CD4-positive, alpha-beta T cell treated with Interleukin-17A for 4 hours (primary cell): ENCODE measurements at places on chromosomes 6 and 20.

- DNase-seq, result no peak
Observed at GRCh38 chr6:87806635-87807034, 104.6 kb upstream of the AKIRIN2 start.

DNA sequence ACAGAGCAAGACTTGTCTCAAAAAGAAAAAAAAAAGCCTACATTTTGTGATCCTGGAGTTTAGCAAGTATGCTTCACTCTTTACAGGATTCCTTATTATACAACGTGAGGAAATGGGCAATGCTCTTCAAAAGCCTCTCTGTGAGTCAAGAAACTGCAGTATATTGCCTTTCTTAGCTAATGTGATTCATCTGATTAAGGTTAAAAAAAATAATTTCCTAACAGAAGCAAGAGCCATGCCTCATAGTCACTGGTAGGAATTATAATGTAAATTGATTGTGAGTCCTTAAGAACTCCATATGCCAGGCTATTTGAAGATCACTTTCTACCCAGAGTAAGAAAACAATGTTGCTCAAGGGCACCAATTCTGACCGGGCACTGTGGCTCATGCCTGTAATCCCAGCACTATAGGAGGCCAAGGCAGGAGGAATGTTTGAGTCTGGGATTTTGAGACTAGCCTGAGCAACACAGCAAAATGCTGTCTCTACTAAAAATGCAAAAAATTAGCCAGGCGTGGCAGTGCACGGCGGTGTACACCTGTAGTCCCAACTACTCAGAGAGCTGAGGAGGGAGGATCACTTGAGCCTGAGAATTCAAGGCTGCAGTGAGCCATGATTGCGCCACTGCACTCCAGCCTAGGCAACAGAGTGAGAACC is 43.3 kb downstream of the SLC26A8 start:
- DNase-seq, result no peak

DNA sequence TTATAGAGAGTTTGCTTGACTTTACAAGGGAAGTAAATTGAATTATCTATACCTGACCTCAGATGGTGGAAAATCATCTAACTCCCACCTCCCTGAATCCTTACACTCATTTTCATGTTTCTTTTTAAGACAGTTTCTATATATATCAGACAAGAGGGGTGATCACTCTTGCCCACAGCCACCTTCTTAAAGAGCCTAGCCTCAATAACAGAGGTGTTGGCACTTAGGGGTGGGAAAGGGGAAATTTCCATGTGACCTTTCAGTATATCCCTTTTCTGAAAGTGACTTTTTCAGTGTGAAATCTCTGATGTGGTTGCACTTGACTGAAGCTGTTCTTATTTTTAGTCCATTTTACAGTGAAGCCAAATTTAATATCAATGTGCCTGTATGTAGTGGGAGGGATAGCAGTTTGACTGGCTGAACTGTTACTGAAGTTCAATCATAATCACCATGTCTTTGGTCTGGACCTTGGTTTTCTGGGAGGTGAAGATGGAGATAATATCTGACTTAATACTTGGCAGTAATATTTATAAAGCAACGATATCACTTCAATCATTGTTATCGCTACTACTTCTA is 141.3 kb downstream of the MAP3K7 start:
- DNase-seq, result no peak

DNA sequence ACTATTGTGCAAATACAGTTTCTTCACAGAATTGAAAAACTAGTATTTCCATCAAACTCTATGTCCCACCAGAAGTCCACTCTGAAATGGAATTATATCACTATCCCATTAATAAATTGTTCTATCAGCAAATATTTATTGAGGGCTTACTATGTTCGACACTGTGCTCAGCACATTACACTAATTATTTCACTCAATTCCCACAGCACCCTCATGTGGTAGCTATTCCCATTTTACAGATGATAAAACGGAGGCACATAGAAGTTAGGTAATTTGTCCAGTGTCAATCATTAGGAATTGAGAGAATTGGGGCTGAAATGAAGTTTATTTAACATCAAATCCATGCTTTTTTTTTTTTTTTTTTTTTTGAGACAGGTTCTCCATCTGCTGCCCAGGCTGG is 52.5 kb downstream of the MKKS start:
- DNase-seq, result no peak

DNA sequence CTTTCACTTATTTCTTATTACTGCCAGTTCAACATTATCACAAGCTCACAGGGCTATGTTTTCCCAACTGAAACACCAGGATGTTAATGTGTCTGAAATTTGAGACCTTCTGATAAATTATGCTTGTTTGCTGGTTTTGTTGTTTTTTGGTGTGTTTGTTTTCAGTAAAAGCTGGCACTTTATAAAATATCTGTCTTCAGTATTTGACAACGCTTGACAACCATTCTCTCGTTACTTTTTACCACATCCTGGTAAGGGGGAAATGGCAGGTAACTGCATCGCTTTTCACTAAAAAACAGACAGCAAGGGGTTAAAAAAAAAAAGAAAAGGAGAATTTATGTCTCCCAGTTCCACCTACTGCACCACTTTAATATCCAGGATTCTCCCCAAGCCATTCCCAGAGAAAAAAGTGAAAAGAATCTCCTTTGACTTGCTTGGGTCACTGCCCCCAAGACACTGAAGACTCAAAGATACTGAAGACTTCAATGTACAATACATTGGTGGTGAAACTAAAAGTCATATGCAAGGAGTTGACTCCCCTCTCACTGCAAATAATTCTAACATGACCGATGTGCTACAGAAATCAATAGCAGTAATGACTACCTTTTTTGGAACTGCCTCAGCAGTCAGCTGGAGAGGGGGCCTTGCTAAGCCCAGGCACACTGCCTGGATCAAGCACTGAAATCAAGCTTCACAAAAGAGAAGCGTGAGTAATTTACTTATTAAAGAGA is 88.9 kb downstream of the HIVEP2 start:
- DNase-seq, result peak; percentile 43

- DNase-seq, result no peak
Observed at GRCh38 chr6:25485821-25486534, 166.0 kb upstream of the SCGN start.

DNA sequence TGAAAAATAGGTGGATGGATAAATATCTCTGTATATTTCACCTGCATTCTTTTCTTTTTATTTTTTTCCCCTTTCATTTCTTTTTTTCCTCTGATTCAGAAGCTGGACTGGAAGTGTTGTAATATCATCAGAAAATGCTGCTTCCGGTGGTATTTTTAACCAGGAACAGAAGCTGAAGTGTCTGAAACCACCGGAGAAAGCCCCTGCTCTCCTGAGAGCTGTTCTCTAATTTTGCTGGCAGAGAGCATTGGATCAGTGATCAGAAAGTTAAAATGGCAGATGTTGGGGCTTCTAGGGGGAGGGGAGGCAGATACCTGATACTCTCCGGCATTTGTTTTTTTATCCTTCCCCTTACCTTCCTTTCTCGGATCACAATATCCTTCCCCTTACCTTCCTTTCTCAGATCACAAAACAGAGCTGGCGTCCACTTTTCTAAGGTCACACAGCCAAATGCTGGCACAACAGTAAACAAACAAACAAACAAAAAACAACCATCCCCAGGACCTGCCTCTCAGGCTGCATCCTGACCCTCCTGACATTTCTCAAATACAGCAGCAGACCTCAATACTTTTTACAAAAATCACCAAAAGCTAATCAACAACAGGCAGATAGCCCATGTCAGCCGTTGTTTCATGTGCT is 143.2 kb upstream of the ZNF217 start:
- peak; percentile 15 for DNase-seq

GRCh38 chr20:59836767-59837166 is 96.7 kb downstream of the SYCP2 start:
- no peak for DNase-seq

DNA sequence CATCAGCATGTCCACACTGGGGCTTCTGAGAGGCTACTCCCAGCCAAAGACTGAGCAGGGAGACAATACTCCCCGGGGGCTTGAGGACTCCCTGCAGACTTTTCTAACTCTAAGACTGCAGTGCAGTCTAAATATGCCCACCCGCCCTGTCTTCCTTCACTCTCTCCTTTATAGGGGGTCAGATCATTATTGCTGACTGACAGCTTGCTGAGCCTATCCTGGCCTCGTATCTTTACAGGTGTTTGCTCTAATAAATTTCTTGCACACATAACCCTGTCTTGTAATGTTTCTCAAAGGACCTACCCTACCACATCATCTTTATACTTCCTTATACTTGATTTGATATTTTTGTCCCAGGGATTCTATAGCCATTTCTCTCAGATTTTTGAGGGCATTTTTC is 39.4 kb upstream of the MOCS1 start:
- no peak for DNase-seq

DNA sequence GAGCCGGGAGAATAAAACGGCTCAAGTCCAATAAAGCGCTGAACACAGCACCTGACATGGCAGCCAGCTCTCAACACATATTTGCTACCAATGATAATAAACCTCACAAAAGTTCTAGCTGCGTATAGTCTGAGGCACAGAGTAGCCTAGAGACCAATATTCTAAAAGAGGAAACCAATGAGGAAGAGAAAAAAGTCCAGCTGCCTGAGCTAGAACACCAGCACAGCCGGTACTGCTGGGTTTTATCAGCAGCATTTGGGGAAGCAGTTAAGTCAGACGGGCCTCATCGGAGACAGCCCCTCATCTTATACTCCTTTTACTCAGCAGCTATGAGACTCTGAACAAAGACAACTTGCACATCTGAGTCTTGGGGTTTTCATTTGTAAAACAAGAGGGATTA is 2.4 kb upstream of the RTF2 start:
- DNase-seq, result no peak

- DNase-seq, result no peak
Observed at GRCh38 chr6:119255492-119255891, 94.1 kb downstream of the MAN1A1 start.

DNA sequence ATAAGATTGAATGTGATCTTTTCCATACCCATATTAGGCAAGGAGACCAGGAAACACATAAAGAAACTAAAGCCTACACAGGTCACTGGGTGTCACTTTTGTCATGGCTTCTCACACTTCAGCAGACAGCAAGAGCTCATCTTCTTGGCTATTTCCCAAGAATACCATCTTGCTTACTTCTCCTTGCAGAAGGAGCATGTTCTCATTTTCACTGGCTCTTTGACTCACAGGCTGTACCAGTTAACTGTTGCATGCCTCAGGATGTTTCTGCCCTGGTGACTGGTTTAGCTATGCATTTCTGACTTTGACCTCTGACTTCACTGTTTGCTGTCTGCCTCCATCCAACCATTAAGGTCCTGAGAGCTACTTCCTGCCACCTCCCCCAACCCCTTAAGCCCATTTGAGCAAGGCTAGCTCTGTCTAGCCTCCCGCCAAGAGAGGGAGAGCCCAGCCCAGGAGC is 40.3 kb upstream of the OGFRL1 start:
- DNase-seq, result no peak
